ENCODE measurements at places on chromosomes 12 and 14. TPM values are rescaled to one million over a fixed set of nuclear protein-coding genes. Genes with fewer than 3 reads are reported as not detected.

- DNase-seq, result no peak
These were observed 21.1 kb downstream of the MVK start for GRCh38 chr12:109594556-109595317.

DNA sequence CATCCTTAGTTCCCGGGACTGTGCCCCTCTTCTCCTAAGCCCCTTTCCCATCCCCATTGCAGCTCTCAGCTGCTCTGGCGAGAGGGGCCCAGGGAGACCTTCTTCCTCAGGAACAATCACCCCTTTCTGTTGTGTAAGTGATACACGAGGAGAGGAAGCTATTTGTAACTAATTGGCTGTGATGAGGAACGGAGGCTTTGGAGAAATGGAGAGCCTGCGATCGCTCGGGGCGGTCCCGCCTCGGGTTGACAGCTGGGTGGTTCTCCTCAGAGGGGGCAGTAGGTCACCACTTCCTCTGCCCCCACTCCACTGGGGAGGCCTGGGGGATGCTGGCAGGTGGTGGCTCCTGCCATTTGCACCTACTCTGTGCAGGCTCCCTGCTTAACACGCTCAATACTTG, 6.6 kb upstream of the PGF start:
- no peak for DNase-seq

DNA sequence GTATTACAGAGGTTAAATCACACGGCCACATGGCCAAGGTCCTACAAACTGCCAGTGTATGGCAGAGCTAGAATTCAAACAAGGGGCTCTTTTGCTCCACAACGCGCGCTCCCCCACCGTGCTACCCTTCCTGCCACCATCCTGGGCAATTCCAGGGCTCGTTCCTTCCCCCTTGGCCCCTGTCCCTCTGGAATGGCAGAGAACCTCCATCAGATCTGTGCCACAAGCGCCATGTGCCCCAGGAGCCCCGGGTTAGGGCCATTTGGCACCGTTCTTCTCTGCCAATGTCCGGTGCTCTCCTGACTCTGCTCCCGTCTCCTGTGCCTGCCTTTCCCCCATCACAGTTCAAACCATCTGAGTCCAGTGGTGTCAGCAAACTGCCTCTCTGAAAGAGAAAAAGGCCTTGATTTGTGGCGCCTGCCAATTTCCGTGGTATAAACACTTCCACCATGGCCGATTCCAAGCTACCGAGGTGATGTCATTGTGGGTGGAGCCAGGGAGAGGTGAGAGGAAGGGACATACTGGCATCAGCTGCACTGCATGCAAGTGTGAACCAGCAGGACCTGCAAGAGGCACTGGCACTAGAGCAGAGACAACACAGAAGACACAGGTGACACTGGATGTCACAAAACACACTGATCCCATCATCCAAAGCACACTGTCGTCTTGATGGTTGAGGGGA, 163.1 kb downstream of the CALM1 start:
- DNase-seq, result no peak

- DNase-seq, result no peak
These were observed 25.1 kb downstream of the PXN start for GRCh38 chr12:120240495-120240833.

NKX2-8 gene
- 0.50 TPM for total RNA-seq

CCDC175 gene
- total RNA-seq, result not detected

DNA sequence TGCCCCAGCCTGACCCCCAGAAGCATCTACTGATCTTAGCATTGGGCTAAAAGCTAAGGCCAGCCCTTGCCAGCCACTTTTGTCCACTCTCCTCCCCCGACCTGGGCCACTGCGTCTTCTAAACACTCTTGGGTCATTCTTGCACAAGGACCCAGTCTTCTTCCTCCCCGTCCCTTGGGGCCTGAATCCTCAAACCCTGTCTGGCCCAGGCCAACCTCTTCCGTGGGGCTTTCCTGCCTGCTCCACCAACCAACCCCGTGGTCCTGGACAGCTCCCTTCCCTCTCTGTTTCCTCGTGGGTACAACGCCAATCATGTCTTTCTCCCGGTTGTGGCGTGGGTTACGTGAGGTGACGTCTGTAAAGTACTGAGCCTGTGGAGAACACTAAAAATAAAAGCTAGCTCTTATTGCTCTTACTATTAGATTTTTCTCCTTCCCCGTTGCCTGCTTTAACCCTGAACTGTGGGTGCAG, 21.5 kb downstream of the FAM222A start:
- DNase-seq, result no peak

OR11H12 gene
- total RNA-seq, result not detected

- DNase-seq, result no peak
These were observed 7.4 kb downstream of the ACOT2 start for GRCh38 chr14:73576391-73576790.

EXOC3L4 gene
- total RNA-seq, result not detected

GRCh38 chr12:75390156-75390898, 562 bp upstream of the GLIPR1L2 start:
- DNase-seq, result no peak

DNA sequence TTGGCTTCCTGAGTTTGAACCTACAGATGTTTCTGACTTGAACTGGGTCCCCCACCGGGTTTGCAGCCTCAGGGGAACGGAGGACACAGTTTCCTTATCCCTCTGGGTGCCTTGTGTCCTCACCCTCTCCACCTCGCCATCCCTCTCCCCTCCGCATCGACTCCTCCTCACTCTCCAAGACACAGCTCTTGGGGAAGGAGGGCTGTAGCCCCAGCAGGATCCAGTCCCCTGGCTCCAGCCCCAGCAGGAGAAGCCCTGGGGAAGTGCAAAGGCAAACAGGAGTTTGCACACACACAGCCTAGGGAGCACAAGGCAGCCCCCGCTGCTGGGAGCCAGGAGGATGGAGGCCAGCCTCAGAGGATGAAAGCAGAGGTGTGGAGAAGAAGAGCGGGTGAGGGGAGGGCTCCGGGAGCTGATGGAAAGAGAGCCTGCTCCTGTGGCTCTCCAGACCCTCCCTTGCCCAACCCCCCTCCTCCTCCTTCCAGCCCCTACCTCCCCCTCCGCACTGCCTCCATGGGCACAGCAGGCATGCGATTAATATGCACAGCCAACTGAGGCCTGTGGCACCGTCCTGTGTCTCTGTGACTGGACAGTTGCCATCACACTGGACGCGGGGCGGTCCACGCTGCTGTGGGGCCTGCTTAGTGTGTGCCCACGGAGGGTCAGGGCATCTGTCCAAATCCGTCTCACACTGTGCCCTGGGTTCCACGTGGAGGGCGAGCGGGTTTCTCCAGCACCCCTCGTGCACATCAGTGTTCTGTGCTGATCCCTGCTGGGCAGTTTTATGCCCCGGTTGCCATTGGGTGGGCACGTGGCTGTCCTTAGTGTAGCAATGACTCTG, 193.7 kb upstream of the DIO3 start:
- no peak for DNase-seq

Data from SK-MEL-5 (cell line).